ENCODE measurements at places on chromosomes 7 and 10. TPM values are rescaled to one million over a fixed set of nuclear protein-coding genes. Genes with fewer than 3 reads are reported as not detected.

GRCh38 chr7:289209-289755 lies 688 bp upstream of the FOXL3 start:
- DNase-seq = no peak

GRCh38 chr10:63766745-63767137 lies 245.5 kb downstream of the REEP3 start:
- DNase-seq = peak; percentile 64

DNA sequence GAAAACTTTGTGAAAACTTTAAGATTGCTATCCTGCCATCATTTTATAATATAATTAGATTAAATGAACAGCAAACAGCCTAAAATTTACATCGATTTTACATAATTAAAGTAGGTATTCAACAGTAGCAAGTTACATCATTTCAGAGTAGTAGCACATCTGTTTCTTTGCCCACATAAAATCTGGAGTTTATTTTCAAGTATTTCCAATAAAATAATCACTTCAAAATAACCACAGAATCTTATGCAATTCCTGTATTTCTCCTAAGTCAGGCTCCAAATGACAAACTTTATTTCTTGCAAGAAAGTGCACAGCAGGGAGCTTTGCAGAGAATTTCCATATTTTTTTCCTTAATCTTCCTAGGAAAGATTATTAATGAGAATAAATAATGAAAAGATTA lies 82.6 kb downstream of the CUBN start:
- no peak for DNase-seq

GRCh38 chr7:143415742-143416397 lies 7.2 kb upstream of the EPHA1 start:
- DNase-seq = no peak

STK32C gene
- 11.6 TPM for polyA plus RNA-seq

NEUROD6 gene
- polyA plus RNA-seq = not detected

SOSTDC1 gene
- polyA plus RNA-seq = 52.4 TPM

ELFN1 gene
- polyA plus RNA-seq = 14.3 TPM

TAC1 gene
- polyA plus RNA-seq = 0.96 TPM

C10orf53 gene
- polyA plus RNA-seq = not detected

TEX47 gene
- polyA plus RNA-seq = not detected

CPN1 gene
- 2.3 TPM for polyA plus RNA-seq
